ENCODE measurements at places on chromosomes 5 and 9. TPM values are rescaled to one million over a fixed set of nuclear protein-coding genes. Genes with fewer than 3 reads are reported as not detected.

DNAI1 gene
- total RNA-seq, result not detected

ENC1 gene
- 1.2 TPM for total RNA-seq

TRPM3 gene
- not detected for total RNA-seq

FSD1L gene
- total RNA-seq, result 4.8 TPM

CCL21 gene
- not detected for total RNA-seq

SH3RF2 gene
- total RNA-seq, result 0.02 TPM

GRCh38 chr5:57538341-57538955 is 55.8 kb upstream of the ACTBL2 start:
- no peak for DNase-seq
- no peak overlapping the region for H3K4me3 ChIP-seq
- peaks cover 2% of the 10 kb centered on the region for H3K27me3 ChIP-seq
- H3K4me1 ChIP-seq, result peaks cover 2% of the 10 kb centered on the region

DNA sequence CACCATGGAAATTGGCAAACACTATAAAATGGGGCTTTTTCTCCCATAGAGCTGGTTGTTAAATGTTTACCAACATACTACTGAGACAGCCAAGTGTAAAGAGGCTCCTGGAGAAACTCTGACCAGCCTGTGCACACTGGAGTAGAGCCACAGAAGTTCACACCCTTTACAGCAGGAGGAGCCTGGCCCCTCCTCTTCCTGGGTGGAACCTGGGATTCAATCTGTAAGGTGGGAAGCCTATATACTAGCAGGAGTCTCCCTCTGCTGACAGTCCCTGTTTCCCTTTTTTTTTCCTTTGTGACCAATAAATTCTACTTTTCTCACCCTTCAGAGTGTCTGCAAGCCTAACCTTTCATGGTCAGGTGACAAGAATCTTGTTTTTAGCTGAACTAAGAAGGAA is 10.4 kb upstream of the SLC30A5 start:
- DNase-seq, result no peak
- H3K4me3 ChIP-seq, result no peak overlapping the region
- no peaks in the 10 kb centered on the region for H3K27me3 ChIP-seq

GRCh38 chr9:112074250-112075008 is 100.7 kb downstream of the SUSD1 start:
- peak overlapping the region; percentile 5 for H3K27ac ChIP-seq
- H3K27me3 ChIP-seq, result peaks cover 3% of the 10 kb centered on the region
- peaks cover 18% of the 10 kb centered on the region for H3K36me3 ChIP-seq
- peak overlapping the region; percentile 7 for H3K4me3 ChIP-seq
- H3K4me1 ChIP-seq, result peaks cover 24% of the 10 kb centered on the region

DNA sequence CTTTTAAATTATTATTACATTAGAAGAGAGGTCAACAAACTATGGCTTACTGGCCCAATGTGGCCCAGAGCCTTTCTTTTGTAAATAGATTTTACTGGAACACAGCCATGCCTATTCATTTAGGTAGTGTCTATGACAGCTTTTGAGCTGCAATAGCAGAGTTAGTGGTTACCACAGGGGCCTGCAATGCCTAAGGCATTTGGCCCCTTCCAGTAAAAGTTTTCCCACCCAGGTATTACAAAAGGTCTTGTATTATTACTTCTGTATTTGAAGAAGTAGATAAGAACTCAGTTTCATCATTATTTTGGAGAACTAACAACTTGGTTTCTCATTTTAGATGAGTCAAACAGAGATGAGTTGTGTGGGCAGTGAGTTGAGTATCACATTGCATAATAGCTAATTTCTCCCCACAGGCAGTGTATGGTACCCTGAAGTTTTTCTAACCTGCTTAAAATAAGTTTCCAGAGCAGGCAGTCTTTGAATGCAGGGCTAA is 9.5 kb downstream of the MTRR start:
- peak overlapping the region; percentile 41 for H3K4me3 ChIP-seq
- peak overlapping the region; percentile 72 for H3K27ac ChIP-seq
- no peak for DNase-seq

GRCh38 chr5:33631786-33632185 is 191.0 kb downstream of the TARS1 start:
- DNase-seq, result no peak
- no peaks in the 10 kb centered on the region for H3K27me3 ChIP-seq
- no peak overlapping the region for H3K27ac ChIP-seq
- no peaks in the 10 kb centered on the region for H3K36me3 ChIP-seq
- no peak overlapping the region for H3K4me3 ChIP-seq
- H3K4me1 ChIP-seq, result no peaks in the 10 kb centered on the region

DNA sequence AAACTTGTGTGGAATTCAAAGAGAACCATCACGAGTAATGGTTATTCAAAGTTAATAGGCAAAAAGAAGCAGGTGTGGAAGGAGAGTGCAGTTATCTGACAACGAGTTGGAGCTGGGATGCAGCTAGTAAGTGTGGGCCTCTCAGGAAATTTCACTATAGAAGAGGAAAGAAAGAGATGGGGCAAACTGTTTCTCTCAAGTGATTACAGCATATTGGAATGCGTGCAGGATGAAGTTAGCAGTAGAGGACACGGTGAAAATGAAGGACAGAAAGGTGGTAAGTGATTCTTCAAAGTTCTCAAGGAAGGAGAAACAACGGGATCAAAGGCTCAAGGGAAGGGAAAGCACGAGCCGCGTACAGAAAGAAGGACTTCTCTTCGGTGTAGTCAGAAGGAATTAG is 84.0 kb downstream of the ADAMTS12 start:
- no peaks in the 10 kb centered on the region for H3K36me3 ChIP-seq
- H3K4me1 ChIP-seq, result no peaks in the 10 kb centered on the region
- DNase-seq, result no peak
- no peaks in the 10 kb centered on the region for H3K27me3 ChIP-seq

DNA sequence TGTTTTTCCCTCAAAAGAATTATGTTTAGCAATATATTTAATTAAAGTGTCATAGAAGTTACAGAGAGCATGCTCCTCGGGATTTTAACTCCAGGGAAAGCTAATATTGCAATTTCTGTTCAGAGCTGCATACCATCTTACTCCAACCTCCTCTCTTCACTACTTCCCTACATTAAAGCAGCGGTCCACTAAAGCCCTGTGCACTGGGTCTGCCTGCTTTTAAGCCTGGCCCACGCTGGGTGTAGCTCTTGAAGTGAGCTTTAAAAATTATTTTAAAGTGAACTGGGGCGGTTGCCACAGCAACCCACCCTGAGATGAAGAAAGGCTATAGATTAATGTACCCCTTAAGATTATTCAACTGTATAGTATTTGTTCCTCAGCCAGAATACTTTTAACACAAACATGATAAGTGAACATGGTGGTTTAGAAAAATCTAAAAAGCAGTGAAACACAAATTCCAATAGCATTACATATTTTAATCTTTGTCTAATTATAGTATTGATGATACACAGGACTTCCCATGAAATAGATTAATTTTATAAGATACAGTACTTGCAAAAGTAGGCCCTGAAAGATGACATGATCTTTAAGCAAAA is 3.9 kb upstream of the MEF2C start:
- no peak for DNase-seq
- peaks cover 20% of the 10 kb centered on the region for H3K4me1 ChIP-seq
- no peak overlapping the region for H3K4me3 ChIP-seq
- H3K36me3 ChIP-seq, result no peaks in the 10 kb centered on the region
- H3K27me3 ChIP-seq, result peaks cover 76% of the 10 kb centered on the region

- H3K27ac ChIP-seq, result no peak within 1 kb of the TSS
- peaks cover 18% of the 10 kb centered on the region for H3K27me3 ChIP-seq
- H3K36me3 ChIP-seq, result no peaks in the 10 kb centered on the region
- H3K4me3 ChIP-seq, result no peak within 1 kb of the TSS
- no peaks in the 10 kb centered on the region for H3K4me1 ChIP-seq
- DNase-seq, result no peak
Measured at GRCh38 chr9:133534346-133535291, at the start of gene ADAMTSL2. ADAMTSL2 (plus strand) TSS chr9:133534704; CDS start chr9:133536713, 2,009 bp downstream.

GRCh38 chr5:65548281-65548680 is 14.7 kb downstream of the CENPK start:
- peaks cover 61% of the 10 kb centered on the region for H3K36me3 ChIP-seq
- H3K4me1 ChIP-seq, result peaks cover 10% of the 10 kb centered on the region
- H3K4me3 ChIP-seq, result no peak overlapping the region
- H3K27me3 ChIP-seq, result no peaks in the 10 kb centered on the region

DNA sequence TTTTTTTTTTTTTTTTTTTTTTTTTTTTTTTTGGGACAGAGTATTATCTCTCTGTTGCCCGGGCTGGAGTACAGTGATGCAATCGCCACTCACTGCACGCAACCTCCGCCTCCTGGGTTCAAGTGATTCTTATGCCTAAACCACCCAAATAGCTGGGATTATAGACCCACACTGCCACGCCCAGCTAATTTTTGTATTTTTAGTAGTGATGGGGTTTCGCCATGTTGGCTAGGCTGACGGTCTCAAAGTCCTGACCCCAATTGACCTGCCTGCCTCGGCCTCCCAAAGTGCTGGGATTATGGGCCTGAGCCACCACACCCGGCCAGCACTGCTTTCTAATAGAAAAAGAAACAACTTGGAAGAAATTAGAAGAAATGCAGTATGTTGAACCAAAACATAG is 39.2 kb downstream of the TTC1 start:
- peaks cover 3% of the 10 kb centered on the region for H3K4me1 ChIP-seq
- H3K27me3 ChIP-seq, result no peaks in the 10 kb centered on the region
- no peak overlapping the region for H3K27ac ChIP-seq
- no peak for DNase-seq
- H3K4me3 ChIP-seq, result no peak overlapping the region

DNA sequence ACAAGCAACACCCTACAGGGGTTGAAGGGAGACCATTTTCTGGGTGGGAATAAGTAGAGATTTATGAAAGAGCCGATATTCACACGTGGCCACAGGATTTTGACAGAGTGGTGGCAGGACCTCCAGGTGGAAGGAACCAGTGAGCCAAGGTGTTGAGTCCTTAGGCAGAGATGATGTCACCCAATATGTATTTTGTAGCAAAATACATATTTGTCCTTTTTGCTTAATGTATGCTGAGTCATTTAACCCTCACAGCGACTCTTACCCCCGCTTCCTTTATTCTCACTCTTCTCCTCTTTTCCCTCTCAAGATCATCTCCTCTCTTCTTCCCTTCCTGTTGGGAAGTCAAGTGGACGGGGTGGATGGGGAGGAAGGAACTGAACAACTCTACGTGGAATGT is 215.7 kb upstream of the S1PR3 start:
- peaks cover 11% of the 10 kb centered on the region for H3K27me3 ChIP-seq
- H3K4me1 ChIP-seq, result no peaks in the 10 kb centered on the region
- no peak overlapping the region for H3K27ac ChIP-seq

DNA sequence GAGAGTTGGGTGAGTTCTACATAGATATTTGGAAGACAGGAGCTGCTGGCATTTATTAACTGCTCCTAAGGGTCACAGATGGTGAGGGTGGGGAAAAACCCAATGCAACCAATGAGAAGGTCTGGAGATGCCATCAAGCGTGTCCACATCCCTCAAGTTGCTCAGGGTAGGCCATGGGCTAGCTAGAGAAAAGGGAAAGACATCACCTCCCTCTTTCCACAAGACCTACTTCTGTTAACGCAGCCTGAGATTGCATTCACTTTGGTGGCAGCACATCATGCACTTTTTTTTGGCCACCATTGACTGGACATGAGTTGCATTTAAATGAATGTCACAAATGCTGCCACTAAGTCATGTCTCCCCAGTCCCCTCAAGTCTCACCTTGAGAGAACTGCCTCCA is 71.4 kb downstream of the ARHGEF37 start:
- DNase-seq, result no peak
- H3K27ac ChIP-seq, result no peak overlapping the region
- H3K4me1 ChIP-seq, result no peaks in the 10 kb centered on the region
- peaks cover 3% of the 10 kb centered on the region for H3K27me3 ChIP-seq
- no peaks in the 10 kb centered on the region for H3K36me3 ChIP-seq

DNA sequence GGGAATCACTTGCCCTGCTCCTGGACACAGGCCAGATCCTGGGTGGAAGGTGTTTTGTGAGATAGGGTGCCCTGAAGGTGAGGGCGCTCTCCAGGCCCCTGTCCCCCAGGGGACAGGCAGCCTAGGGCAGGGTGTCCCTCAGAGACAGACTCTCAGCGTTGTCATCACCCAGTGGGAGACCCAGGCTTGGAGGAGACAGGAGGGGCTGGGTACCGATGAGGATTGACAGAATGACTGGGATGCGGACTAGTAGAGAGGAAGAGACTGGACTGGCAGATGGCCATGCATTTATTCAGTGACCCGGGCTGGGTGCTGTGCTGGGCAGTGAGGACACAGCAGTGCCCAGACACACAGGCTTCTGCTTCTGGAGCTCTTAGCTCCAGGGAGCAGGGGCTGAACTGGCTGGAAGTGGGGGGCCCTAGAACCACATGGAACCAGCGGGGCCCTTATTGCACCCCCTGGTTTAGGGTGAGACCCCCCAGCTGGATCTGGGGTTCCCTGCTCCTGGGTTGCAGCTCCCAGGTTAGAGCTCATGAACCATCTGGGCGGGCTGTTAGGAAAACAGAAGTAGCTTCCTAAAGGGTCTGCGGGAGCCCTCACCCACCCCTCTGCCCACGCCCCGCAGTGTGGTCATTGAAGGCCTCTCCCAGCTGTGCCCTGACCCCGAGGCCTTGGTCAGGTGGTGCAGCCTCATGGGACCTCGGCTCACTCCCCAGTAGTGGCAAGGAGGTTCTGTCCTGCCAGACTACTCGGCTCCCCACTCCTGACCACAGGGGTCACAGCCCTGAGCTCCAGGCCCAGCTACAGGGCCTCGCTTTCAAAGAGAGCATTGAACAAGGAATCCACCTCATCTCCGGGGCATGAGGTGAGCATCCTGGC is 116.7 kb upstream of the LMX1B start:
- H3K36me3 ChIP-seq, result no peaks in the 10 kb centered on the region
- no peak overlapping the region for H3K27ac ChIP-seq
- no peak overlapping the region for H3K4me3 ChIP-seq
- DNase-seq, result no peak
- peaks cover 2% of the 10 kb centered on the region for H3K4me1 ChIP-seq

DNA sequence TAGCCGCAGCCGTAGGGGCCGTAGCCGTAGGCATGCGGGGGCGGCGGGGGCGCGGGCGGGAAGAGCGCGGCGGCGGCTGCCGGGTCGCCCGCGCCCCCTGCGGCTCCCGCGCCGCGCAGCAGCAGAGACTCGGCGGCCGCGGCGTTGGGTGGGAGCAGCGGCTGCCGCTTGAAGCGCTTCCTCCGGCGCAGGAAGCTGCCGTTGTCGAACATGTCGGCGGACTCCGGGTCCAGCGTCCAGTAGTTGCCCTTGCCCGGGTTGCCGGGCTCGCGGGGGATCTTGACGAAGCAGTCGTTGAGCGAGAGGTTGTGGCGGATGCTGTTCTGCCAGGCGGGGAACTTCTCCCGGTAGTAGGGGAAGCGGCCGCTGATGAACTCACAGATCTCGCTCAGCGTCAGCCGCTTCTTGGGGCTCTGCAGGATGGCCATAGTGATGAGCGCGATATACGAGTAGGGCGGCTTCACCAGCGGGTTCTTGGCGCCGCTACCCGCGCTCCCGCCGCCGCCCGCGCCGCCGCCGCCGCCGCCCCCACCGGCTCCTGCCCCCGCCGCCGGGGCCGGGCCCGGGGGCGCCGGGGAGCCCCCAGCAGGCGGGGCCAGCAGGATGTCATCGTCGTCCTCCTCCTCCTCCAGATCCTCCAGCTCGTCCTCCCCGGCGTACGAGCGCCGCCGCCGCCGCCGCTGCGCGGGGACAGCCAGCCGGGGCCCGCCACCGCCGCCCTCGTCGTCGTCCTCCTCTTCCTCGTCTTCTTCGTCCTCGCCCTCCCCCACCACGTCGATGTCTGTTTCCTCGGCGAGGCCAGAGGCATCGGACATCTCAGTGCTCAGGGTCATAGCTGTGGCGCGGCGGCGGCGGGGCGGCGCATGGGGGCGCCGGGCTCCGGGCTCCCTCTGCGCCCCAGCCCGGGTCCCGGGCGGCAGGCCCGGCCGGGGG is 781 bp downstream of the FOXD1 start:
- peak overlapping the region; percentile 80 for H3K4me3 ChIP-seq
- peaks cover 3% of the 10 kb centered on the region for H3K36me3 ChIP-seq
- DNase-seq, result peak; percentile 81

All from activated CD4-positive, alpha-beta T cell treated with anti-CD3 and anti-CD28 coated beads, Interleukin-2, amount 10 ng/mL, durations not matched to agents 24 days and 14 days (primary cell).